ENCODE measurements at places on chromosomes 3 and 15.

DNA sequence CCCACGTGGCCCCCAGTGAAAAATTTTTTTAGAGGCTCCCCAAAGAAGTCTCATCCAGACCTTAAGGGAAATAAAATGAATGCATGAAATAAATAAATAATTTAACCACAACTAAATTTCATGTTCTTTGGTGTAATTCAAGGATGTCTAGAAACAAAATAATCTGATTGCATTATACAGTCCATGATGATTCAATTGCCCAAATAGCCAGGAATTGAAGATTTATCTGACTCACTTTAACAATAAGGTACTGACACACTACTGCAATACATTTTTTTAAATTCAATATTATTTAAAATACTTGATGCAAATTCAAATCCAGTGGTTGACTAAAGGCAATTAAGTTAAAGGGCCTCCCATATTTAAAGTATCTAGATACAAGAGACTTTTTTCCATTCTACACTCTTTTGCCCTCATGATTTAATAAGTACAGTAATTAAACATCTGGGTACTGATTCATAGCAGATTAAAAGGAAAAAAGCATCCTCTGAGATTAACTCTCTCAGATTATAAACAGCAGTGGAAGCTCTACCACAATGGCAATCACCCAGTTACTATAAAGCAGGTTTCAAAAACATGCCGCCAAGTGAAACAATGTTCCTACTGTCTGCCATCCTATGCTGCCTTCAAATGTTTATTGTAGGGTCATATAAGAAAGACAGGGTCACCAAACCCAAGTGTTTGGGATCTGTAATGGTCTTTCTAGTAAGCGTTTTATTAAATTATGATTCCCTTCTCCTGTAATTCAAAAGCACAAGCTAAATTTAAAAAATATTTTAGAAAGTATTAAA is 9.9 kb downstream of the UQCC5 start:
- no peak for DNase-seq

GRCh38 chr3:124887177-124887931 is at the start of gene ITGB5:
Gene ITGB5 (minus strand): TSS chr3:124887365. CDS start chr3:124887000, 365 bp downstream.
- DNase-seq: no peak

- no peak for DNase-seq
Measured at GRCh38 chr3:53188136-53188685, 27.2 kb downstream of the PRKCD start.

DNA sequence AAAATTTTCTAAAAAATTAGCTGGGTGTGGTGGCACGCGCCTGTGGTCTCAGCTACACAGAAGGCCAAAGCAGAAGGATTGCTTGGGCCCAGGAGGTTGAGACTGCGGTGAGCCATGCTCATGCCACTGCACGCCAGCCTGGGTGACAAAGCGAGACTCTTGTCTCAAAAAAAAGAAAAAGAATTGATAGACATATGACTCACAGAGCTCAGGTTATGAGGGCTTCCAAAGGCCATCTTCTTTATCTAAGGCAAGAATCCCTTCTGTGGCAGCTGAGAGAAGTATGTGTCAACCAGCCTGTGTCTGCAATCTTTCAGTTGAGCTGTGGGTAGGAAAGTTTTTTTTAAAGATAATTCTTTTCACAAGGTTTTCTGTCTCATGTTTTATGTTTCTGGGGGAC is 53.9 kb downstream of the MRPS25 start:
- no peak for DNase-seq

DNA sequence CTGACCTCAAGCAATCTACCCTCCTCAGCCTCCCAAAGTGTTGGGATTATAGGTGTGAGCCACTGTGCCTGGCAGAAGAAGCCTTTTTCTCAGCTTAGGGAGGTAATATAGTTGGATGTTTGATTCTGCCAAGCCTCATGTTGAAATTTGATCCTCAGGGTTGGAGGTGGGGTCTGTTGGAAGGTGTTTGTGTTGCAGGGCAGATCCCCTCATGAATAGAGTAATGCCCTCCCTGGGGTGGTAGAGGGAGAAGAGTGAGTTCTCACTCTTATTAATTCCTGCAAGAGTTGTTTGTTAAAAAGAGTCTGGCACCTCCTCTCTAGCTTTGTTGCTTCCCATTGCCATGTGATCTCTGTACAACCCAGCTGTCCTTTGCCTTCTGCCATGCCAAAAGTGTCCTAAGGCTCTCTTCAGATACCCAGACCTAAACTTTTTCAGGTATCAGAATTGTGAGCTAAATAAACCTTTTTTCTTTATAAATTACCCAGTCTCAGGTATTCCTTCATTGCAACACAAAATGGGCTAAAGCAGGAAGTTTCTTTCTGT is 16.4 kb downstream of the NECTIN3 start:
- DNase-seq: no peak

DNA sequence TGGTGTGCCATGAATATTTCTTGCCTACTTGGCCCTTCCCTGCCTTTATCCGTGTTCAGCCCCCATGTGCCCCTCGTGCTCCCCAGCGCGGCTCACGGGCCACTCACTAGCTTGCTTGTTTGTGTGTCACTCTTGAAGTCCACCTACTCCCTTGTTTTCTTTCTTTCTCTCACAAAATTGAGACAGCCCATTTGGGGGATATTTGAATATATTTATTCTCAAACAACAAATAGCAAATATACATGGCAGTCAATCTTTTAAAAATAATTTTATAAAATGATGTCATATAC is 82.2 kb downstream of the PLXNA1 start:
- no peak for DNase-seq

DNA sequence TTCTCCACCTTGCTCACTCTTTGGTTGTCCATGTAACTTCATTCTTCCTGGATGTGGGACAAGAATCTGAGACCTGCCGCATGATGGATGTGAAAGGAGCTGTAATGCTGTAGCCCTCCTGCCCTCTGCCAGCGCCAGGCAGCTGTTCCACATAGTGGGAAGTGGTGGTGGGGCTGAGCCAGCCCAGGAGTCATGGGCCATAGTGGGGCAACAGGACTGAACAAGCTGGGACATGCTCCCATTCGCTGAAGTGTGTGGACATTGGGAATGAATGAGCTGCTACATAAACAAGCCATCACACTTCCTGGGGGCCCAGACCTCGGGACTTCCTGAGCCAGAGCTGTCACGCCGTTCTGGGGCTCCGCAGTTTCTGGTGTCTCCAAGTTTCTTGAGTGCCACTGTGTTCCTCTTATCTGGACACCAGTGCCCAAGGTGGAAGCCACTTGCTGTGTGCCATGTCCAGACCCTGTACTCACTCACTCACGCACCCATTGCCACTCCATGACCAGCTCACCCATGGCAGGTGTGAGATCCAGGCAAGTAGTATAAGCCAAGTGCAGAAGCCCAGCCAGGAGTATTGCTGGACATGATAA is 624.3 kb upstream of the EPHA6 start:
- DNase-seq: no peak

DNA sequence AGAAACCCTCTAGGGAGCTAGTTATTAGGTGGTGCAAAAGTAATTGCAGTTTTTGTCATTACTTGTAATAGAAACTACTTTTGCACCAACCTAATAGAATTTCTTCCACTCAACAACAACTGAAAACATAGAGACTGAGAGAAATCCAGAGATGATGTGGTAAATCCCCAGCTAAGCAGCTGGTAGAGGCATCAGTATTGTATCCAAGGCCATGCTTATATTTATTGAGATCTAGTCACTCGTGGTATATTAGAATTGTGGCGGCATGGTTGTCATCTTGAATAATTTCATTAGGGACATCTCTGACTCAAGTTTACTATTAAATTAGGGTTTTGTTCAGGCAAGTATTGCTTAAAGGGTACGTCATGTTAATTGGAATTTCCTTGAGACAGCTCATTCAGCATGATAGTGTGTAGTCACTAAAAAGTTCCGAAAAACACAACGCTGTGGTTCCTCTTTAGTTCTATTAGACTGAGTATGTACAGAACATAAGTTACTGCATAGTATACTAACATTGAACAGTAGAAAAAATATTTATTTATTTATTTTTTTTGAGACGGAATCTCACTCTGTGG is 35.3 kb downstream of the PAK2 start:
- no peak for DNase-seq

GRCh38 chr15:34241376-34242330 is 16.8 kb downstream of the EMC4 start:
- DNase-seq: no peak

- no peak for DNase-seq
Measured at GRCh38 chr3:186517218-186517617, 27.0 kb downstream of the CRYGS start.

DNA sequence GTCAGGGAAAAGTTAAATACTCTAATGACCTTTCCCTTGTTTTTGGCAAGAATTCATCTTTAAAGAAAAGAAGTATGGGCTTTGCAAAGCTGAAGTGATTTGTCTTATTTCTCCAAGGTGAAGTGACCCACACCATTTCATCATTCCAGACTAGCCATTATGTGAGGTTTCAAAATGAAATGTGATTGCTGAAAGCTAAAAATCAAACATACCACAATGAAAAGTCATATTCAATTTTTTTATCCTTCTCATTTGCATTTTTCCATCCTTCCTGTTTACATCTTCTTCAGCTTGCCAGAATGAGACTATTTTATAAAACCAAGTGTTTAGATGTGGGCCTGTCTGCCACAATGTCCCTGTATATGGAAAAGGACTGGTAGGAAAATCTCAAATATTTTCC is 142.3 kb upstream of the STRIT1 start:
- no peak for DNase-seq

GRCh38 chr15:45794304-45794703 is 159.5 kb downstream of the SQOR start:
- no peak for DNase-seq

- no peak for DNase-seq
Measured at GRCh38 chr3:56355570-56356185, 112.6 kb downstream of the ERC2 start.

DNA sequence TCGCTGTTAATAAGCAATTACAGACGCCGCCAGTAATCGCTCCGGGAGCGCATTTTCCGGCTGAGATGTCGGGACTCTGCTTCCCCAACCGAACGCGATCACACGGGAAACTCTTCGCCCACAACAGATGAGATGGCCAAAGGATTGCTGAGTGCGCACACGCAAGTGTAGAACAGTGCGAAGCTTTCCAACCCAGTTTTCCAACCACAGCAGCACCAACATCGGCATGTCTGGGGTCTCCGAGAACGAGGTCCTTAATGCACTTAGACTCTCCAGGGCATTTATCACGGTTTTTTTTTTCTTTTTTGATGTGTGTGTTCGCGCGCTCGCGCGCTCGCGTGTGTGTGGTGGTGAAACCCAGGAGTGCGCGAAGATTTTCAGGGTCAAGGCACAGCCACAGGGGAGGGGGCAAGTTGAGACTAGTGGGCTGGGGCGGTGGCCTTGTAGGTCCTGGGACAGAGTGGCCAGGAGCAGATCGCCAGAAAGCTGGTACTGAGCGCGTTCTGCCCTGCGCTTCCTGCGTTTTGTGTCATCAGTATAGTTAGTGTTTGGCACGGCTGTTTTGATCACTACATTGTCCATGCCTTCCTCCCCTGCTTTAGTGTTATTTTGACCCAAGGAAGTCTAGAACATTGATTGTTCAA is 1.8 kb upstream of the EOMES start:
- no peak for DNase-seq

DNA sequence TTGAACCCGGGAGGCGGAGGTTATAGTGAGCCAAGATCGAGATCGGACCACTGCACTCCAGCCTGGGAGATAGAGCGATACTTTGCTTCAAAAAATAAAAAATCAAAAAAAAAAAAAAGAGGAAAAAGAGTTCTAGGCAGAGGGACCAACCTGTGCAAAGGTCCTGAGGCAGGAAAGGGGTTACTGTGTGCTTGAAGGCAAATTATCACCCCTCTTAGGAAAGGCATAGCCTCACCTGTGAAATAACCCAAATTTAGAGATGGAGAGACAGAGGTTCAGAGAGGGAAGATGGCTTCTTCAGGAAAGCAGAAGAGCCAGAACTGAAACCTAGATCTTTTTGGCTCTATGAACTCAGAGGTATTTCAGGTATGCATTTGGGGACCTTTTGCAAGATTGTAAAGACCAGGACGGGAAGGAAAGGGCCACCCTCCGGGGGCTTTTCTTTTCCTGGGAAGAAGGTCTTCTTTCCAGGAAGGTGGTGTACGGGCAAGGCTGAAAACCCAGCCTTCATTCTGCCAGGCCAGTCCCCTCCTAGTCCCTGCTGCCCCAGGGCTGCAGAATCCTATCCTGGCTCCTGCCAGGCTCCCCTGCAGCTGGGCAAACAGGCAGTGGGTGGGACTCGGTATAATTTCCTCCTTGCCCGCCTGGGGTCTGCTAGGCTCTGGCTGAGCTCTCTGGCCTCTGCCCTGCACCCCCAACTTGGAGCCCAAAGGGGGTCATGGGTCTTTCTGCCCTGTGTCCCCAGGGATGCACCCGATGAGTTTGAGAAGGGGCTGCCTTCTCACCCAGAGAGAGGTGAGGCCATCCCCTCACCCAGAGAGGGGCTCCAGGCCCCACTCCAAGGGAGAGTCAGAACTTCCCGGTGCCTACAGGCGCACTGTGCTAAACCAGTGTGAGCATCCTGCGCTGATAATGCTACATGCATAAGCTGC is 14.4 kb upstream of the CSK start:
- DNase-seq: no peak

DNA sequence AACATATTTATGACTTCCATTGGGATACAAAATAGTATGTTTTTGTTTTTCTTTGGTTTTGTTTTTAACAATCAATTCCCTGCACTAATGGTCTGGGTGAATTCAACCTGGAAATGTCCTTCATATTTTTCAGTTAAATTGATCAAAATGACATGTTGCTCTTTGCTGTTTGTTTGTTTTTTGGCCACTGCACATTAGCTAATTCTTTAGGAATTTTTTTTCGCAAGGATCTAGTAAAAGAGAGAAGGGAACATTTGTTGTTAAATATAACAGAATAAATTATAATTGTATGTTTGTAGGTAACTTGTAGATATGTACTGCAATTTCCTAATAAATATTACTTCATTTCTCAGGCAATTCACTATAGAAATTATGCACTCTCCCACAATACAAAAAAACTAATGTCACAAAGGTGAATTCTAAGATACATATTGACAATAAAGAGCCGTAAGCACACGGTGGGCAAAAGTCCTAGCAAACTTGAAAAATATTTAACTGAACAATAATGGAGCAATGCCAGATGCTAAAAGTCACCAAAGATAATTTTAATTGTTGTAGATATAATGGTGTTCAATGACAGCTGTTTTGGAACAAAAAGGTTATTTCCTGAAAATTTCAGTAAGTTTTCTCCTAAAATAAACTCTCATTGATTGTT is 21.4 kb upstream of the PPARG start:
- no peak for DNase-seq

DNA sequence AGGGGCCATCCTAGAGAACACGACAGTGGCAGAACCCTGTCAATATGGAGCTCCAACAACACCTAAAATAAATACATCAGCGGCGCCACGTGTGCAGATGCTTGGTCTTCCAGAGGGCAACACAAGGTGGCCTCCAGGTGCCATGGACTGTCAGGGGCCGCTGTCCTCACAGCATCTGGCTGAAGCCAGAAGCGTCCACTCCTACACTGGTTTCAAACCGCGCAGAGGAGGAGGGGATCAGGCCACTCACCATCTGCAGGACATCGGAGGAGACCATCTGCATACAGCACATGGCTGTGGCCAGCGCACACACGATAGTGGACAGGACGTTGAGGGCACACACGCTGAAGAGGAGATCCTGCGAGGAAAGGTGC is 118.2 kb downstream of the NSMCE3 start:
- no peak for DNase-seq

- no peak for DNase-seq
Measured at GRCh38 chr3:32778389-32778788, 39.4 kb upstream of the TRIM71 start.

All from anterior cingulate cortex (tissue), 58 donors.